ENCODE measurements at places on chromosomes 5 and 9.

GRCh38 chr5:150131978-150132694, 23.5 kb downstream of the PDGFRB start:
- DNase-seq, result no peak

GRCh38 chr5:57341380-57341979, 141.1 kb downstream of the ACTBL2 start:
- DNase-seq, result no peak

- DNase-seq, result no peak
Observed at GRCh38 chr9:137454145-137454596, 5.0 kb downstream of the NSMF start.

- DNase-seq, result no peak
Observed at GRCh38 chr9:107976767-107977166, 487.2 kb upstream of the KLF4 start.

GRCh38 chr9:81517954-81518353, 171.4 kb downstream of the TLE1 start:
- no peak for DNase-seq

GRCh38 chr5:103333376-103333775, 74.8 kb downstream of the MACIR start:
- DNase-seq, result no peak

Measured in stimulated activated CD8-positive, alpha-beta memory T cell treated with anti-CD3 and anti-CD28 coated beads, Interleukin-15, amount 100 ng/mL, for 4 hours (primary cell).